ENCODE measurements at places on chromosomes 2 and 18. TPM values are rescaled to one million over a fixed set of nuclear protein-coding genes. Genes with fewer than 3 reads are reported as not detected.

Gene CCDC148
- 0.20 TPM for total RNA-seq

Gene INHBB
- total RNA-seq: 0.10 TPM

Gene DPP4
- total RNA-seq: 11.4 TPM

Gene CHRNA1
- total RNA-seq: 2.6 TPM

Gene C2orf74
- total RNA-seq: 2.2 TPM

Gene RTP5
- total RNA-seq: not detected

Gene IL36G
- not detected for total RNA-seq

Gene REG3G
- total RNA-seq: not detected

Gene SERPINB4
- not detected for total RNA-seq

GRCh38 chr18:478681-479080 is 21.8 kb downstream of the COLEC12 start:
- DNase-seq: no peak

GRCh38 chr2:132549935-132550670 is 119.9 kb downstream of the LYPD1 start:
- DNase-seq: no peak

DNA sequence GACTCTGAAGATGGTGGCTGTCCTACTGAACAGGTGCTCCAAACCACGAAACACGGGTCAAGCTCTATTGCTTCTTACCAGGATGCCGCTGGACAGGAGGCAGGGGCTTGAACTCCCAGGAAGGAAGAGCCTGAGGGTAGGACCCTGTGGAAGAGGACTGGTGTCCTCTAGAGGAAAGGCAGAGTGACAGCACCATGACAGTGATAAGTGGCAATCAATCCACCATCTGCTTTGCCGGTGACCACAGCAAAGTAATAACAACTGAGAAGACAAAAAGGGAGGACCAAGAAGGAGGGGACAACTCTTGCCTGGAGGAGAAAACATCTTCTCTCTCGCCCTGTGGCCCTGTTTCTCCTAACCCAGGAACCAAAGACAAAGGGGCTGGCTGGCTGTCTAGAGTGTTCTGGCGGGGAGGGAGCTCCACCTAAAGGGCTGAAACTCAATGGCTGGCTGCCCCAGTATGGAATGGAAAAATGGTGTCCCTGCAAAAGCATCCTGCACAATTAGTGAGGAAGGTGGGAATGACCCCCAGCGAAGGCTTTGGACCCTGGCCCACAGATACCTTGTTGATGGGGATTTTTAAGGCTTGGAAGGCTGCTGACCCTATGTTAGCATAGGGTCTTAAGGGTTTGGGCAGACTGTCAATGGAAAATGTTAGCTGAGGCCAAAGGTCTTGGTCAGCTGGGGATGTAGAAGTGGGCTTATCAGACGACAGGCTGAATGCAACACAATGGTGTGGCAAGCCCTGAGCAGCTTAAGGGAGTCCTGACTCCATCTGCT is 35.4 kb downstream of the PROC start:
- no peak for DNase-seq

- no peak for DNase-seq
These were observed 82.8 kb downstream of the EPB41L3 start for GRCh38 chr18:5461041-5461440.

DNA sequence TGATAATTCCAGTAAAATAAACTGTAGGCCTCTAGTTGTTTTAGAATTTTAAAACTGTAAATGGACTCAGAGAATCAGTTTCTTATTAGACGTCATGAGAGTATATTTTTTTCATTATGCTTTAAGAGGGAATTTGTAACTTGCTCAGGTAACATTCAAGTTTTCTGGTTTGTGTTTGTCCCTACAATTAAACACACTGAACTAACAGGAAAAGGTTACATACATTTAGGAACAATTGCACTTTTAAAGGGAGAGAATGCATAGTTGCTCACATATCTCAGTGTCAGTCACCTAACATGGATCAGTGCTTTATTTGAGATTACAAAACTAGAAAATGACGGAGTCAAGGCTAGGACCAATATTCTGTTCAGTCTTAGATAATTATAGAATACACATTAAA is 3.1 kb downstream of the COL3A1 start:
- DNase-seq: no peak

DNA sequence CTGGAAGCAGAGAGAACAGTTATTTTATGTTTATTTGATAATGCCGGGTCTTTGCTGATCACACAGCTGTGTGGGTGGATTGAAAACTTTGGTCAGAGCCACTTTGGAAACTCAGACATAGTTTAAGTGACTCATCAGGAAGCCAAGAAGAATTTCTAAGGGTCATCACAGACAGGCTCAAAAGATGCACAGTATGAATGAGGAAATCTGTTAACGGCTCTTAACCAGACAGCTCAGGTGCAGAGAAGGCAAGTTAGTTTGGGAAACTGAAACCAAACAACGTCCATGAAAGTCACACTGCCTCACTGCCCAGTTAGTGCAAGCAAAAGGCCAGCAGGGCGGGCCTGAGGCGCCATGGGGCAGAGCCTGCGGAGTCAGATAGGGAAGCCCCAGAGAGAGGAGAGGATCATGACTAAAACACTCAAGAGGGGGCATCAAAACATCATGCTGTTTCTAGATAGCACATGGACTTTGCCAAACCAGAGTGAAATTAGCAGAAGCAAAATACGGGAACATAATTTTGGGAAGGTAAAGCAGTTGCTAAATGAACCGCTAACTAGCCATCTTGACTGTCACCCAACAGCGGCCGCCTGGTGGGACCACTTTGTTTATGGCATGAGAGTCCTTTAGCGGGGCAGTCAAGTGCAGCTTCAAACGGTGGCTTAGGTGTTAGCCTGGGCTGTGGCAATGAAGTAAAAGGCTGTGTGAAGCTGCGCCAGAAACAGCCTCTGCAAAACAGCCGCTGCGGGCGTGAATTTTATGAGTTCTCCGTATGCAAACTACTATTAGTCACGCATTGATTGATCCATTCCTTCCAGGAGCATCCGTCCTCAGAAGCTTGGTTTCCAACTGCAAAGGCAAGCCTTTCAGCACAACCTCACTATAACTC is 101.2 kb downstream of the KCTD18 start:
- peak; percentile 48 for DNase-seq

GRCh38 chr2:69013142-69013839 is at the start of gene ANTXR1:
Gene ANTXR1 (plus strand): TSS chr2:69013179. CDS start chr2:69013500, 321 bp downstream.
- no peak for DNase-seq

DNA sequence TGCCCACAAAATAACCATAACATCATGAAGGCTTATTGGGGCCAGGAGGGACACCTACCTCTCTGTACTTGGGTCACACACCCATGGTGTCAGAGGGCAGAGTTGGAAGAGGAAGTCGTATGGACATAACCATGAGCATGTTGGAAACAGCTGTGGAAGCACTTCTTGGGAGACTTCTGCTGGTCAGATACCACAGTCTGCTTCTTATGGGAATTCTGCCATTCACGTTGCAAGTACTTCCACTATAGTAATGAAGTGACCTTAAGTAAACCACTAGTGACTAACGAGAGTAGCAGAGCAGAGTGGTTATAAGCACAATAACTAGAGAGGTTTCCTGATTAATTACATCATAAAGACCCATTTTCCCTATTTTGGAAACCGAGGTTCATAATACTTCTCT is 61.1 kb upstream of the TFPI start:
- DNase-seq: no peak

- no peak for DNase-seq
These were observed 409.5 kb upstream of the GCFC2 start for GRCh38 chr2:76120176-76120575.

DNA sequence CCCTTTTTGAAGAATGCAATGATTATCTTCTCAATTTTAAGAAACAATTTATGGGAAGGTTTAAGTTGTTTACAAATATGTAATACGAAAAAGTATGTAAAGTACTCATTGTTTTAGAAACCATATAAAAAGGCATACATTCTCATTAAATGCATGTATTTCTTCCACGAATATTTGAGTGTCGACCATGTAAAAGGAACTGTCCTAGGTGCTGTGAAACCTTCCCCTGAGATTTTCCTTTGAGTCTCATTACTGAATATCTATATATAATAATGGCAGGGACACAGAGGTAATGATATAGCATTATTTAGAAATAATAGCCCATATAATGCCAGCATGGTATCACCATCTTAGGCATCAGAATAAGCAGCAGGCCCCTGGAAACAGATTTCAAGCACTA is 239.3 kb downstream of the ERBB4 start:
- no peak for DNase-seq

GRCh38 chr2:239469106-239469960 is 68.5 kb upstream of the HDAC4 start:
- DNase-seq: no peak

GRCh38 chr18:45054636-45055035 is 373.9 kb downstream of the SETBP1 start:
- no peak for DNase-seq

DNA sequence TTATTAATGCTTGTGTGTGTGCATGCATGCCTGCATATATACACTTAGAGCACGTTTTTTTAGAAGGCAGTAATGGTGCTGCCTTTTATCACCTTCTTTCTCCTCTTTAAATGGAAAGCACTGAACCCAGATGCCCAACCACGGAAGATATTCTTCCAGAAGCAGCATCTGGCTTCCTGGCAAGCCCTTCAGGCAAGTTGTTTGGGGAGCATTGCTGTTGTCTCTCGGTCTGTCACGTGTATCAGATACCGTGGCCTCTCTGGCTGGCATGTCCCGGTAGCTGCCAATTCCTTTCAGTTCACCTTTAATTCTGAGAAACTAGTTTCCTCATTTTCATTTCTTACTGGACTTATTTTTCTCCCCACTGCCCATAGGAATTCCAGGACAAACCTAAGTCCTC is 587.8 kb downstream of the ARHGAP15 start:
- DNase-seq: no peak

DNA sequence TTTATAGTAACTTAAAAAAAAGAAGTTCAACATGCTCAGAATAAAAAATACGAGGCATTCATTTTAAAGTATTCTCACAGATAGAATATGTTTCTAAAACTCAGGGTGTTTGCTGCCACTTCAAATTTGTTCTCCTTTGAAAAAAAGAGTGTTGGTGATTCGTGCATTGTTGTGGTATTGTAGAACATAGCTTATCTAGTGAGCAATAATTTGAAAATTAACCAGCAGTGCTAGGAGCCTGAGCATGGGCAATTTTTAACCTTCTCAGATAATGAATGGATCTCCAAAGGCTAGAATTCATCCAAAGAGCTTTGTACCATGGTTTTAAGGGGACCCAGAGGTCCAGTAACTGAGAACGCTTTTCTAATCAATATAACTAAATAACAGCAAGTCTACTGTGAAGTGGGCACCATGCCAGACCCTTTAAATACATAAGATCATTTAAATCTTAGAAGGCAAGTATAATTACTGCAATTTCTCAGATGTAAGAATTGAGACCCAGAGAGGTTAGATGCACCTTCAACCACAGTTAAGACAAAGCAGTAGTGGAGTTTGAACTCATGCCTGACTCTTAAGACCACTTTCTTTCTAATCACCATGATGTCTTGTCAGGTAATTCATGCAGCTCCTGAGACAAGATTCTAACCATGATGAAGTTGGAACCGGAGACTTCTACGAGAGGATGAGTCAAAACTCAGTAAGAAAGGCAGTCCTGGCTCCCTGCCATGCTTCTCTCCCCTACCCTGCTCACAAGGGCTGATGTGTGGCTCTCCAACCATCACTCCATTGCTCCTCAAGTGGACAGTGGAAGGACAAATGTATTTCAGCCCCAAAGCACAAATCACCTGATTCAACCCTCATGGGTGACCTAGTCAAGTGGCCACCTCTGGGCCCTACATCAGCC is 3.4 kb downstream of the CYRIA start:
- no peak for DNase-seq

DNA sequence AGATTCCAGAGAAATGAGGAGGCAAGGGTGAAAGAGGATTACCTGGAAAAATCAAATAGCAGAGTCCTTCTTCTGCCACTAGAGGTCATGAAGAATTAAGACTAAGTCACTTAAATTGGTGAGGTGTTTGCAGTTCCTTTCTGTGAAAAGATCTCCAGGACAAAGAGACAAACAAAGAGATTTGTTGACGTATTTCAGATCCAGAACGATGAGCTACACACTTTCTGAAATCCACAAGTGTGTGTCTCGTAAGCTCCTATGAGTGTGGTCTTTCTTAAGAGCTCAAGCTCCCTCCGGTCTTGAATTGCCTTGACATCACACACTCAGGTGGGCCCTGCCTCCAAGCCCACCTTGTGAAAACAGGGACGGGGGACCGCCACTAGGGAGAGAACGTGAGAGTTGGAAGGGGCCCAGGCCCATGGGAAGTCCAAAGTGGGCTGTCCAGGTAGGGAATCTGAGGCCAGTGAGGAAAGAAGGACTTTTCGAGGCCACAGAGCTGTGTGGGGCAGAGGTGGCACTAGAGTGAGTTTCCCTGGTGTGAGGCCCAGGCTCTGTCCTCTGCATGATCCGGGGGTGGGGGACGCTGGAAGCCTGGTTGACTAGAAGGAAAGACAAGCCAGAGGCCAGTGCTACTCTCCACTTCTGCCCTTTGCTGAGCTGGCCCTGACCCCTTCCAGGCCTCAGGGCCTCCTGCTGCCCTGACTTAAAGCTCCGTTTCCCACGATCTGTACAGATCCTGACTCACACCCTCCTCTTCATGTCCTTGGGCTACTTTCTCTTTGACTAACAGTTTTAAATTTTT is 168.1 kb upstream of the NCK2 start:
- peak; percentile 41 for DNase-seq

DNA sequence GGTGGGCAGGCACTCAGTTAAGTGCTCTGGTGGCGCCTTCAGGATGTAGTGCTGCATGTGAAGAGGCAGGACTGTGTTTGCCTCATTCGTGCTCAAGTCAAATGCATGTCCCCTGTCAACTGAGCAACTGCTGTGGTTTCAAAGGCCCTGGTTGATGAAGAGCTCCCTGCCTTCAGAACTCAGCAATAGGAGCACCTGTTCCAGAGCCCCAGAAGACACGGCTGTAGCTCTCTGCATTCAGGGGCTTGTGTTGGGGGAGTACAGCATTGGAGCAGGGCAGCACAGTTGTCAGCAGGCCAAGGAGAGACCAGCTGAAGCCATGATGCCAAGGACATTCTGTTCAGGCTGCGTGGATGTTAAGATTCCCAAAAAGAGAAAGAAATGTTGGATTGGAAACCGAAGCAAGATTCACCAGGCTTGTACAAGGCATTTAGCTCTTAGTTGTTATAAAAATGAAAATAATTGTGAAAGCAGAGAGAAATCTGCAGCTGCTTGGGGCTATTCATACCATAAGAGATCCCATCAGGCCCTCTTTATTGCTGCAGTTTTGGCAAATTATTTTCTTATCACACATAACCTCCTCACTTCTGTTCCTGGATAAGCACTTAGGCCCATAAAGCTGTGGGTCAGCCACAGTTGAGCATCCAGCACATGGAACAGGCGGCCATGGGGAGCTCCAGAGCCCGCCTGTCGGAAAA is 252.4 kb upstream of the ZNF521 start:
- DNase-seq: no peak
